ENCODE measurements at places on chromosomes 7 and 10.
A peak's percentile ranks its signal among the peaks of the same experiment; 100 is the strongest.

- DNase-seq: peak; percentile 16
These were observed 17.7 kb downstream of the CACNB2 start for GRCh38 chr10:18157881-18158280.

DNA sequence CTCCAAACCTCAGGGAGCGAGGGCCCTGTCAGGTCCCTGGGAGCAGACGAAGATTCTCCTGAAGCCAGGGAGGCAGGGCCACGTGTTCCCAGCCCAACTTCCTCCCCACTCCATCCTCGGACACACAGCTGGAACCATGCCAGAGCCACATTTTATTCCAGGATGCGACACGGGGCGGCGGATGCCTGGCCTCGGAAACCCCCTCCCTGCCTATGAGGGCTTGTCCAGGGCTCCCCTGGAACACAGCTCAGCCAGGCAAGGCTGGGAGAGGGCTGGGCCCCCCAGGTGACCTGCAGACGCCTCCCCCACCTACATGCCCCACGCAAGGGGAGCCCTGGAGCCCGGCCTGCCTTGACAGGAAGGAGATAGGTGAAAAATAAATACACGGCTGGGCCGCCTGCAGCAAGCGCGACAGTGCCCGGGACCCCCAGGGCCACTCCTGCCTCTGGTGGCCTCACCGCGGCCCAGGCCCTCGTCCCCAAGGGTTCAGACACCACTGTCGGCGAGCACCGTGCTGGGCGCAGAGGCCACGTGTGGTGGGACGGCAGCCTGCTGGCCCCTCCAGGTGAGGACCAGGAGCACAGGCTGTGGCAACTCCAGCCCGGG, 21.5 kb downstream of the GET4 start:
- no peak for DNase-seq

GRCh38 chr10:49645871-49646870, 32.3 kb downstream of the CHAT start:
- DNase-seq: no peak

DNA sequence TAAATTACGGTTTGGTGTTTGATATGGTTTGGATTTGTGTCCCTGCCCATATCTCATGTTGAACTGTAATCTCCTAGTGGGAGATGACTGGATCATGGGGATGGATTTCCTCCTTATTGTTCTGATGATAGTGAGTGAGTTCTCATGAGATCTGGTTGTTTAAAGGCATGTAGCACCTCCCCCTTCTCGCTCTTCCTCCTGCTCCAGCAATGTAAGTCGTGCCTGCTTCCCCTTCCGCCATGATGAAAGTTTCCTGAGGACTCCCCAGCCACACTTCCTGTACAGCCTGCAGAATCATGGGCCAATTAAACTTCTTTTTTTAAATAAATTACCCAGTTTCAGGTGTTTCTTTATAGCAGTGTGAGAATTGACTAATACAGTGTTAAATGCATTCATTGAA, 116.6 kb downstream of the DOCK4 start:
- no peak for DNase-seq

DNA sequence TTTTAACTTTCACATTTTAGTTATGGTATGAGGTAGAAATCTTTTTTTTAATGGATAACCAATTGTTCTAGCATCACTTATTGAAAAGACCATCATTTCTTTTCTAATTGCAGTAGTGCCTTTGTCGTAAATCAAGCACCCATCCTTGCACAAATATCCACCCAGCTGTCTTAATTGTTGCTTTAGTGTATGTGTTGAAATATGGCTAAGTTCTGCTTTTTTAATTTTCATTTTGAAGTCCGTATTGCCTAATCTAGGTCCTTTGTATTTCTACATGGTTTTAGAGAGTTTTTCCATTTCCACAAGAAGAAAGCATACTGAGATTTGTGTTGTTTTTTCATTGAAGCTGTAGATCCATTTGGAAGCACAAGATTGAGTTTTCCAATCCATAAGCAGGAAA, 259.6 kb upstream of the SEMA3E start:
- no peak for DNase-seq

- no peak for DNase-seq
These were observed 32.2 kb downstream of the LRRC72 start for GRCh38 chr7:16558761-16559302.

DNA sequence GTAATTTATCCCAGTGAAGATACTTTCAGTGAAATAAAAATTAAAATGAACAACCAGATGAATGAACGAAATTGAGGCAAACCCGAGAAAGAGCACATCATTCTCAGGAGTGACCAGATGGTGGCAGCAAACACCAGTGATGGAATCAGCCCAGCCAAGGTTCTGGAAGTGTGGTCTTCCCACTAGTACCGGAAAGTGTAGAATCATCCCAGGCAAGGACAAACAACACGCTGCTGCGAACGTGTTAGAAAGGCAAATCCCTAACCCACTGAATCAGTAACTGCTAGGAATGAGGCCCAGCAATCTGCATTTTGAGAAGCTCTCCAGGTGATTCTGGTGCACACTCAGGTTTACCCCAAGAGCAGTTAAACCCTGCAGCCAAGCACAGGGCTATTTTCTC, 15.5 kb upstream of the SLC18A3 start:
- DNase-seq: peak; percentile 74

- no peak for DNase-seq
These were observed 19.7 kb upstream of the PON2 start for GRCh38 chr7:95454438-95455045.

- no peak for DNase-seq
These were observed 33.4 kb downstream of the CCM2 start for GRCh38 chr7:45033261-45033930.

- DNase-seq: no peak
These were observed 902.8 kb upstream of the PHF14 start for GRCh38 chr7:10070899-10071298.

DNA sequence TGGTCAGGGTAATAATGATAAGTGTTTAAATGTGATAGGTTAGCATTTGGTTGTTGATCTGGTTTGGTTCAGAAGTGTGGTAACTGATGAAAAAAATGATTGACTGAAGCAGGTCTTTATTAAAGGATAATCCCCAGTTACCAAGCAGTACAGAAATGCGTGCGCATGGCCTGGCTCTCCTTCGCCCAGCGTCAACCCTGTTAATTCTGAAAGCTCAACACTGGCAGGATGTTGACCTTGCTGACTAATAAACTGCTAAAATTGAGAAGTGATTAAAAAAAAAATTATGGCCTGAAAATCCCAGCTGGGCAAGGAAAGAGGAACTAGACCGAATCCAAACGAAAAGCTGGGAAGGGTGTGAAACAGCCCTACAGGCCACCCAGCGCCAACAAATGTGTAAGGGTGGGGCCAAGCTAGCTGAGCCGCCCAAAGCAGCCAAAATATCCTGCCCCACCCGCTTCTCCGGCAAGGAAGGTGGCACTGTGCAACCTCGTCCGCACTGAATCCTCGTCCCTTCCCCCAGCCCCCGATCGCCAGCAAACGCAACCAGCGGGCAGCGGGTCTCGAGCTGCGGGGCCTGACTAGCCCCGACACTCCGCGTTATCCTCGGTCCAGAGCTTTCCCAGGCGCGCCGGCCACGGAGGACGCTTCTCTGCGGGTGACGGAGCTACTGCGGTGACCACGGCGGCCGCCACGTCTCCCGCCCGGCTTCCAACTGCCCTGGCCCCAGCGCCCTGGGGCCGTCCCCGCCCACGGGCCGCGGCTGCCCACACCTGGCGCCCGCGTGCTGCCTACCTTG, 561 bp downstream of the SHTN1 start:
- DNase-seq: peak; percentile 55

DNA sequence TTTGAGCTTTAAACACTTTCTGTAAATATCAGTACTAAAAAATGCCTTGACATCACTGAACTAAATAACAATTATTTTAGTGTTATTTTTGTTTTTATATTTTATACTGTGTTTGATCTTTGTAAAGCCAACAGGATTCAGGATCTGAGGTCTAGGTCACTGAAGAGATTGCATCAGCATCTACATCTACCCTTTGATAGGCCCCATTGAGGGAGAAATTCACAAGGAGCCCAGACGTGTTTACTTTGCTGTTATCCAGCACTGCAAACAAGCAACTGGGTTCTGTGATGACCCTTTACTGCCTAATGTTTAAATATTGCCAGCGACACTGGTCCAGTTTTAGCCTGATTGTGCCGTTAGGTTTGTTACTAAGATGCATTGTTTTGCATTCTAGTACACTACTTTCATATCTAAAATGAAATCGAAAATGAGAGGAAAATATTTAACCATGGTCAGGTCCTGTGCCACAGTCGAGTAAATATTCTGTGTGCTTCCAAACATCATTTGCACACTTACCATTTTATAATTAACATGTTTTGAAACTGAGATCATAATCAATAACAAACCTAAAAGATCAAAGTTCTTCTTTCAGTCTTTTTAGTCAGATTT, 48.7 kb downstream of the SP8 start:
- DNase-seq: no peak

DNA sequence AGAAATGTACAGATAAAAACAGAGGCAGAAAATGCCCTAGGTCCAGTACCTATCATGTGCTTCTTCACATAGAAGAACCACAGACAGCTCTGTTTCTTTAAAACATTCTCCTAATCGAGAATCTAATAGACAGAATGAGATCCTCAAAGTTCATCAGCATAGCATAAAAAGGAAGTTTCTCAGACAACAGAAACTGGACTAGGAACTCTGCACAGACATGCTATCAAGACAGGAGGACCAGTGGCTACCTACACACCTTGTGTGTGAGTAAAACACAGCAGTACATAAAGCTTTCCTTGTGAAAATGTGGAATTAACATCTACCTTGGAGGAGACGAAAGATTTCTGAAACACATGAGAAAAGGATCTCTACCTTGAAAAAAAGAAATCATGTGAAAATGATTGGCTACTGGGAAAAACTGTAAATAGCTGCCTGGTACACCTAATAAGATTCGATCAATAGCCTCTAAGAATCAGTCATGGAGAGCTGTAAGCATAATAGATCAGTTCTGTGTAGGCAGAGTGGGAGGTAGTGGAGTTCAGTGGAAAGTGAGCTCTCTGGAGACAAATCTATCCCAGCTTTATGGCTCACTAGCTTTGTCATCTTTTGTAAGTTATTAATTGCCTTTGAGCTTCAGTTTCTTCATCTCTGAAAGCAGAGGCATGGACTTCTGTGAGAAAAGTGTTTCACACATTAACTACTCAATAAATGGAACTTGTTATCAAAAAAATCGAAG, 26.7 kb downstream of the ELAPOR2 start:
- no peak for DNase-seq

GRCh38 chr10:98446151-98446660, 529 bp downstream of the HPS1 start:
- DNase-seq: peak; percentile 29

DNA sequence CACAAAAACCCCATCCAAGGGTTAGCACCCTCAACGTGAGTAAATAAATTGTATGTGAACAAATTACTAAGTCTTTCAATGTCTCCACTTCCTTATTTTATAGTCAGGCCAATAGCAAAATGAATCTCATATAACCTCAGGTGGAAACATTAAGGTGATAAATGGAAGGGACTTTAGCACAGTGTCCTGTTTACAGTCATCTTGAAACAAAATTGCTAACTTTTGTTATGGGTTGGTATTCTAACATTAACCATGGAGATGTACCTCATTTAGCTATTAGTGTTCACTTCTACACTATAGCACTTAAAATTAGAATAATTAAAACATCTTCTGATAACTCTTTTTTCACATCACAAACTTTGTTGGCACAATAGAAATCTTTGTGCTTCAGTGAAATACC, 255.8 kb upstream of the CNTNAP2 start:
- no peak for DNase-seq

GRCh38 chr10:70378122-70378521, 4.3 kb downstream of the LRRC20 start:
- DNase-seq: peak; percentile 89

DNA sequence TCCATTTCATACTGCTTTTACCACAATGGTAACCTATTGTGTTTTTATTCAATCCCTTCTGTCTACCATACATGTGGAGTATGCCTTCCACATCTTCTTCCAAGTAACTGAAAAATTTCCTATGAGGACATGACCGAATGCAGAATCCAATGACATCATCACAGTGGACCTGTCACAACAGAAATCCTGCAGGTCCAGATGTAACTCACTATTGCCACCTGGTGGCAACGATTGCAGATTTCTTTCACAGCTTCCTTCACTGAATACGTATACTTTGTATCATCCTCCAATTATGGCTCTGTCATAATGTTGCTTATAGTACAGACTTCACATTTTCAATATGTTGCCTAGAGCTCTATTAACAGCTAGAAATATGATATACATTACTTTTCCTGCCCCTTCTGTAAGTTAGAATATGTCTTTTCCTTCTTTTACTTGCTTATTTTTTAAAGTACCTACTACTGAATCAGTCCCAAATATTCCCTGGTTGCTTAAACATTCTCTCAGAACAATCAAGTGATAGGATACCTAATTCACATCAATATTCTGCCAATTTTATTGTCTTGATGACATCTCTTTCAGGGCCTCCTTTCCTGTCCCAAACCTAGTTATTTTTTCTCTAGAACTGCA, 45.4 kb downstream of the SLC13A1 start:
- peak; percentile 9 for DNase-seq

GRCh38 chr10:116590590-116591444, at the start of gene PNLIPRP1:
TSS of gene PNLIPRP1 (plus strand) at chr10:116590959. CDS start at chr10:116591130, 171 bp downstream.
- no peak for DNase-seq

DNA sequence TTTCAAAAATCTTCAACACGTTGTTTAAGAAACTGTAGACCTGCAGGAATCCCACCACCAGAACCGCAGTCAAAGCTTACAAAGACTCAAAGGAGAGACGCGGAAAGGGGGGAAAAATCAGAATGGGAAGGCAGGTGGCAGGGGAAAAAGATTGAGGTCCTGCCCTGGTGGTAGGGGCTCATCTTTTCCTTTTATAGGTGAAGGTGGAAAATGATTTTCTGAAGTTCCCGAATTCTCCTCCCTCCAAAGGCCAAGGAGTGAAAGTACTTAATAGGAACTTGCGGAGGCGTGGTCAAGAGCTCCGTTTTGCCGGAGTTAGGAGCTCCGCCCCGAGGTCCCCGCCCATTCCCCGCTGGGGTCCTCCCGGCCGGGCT, 724 bp downstream of the BBIP1 start:
- DNase-seq: peak; percentile 72

DNA sequence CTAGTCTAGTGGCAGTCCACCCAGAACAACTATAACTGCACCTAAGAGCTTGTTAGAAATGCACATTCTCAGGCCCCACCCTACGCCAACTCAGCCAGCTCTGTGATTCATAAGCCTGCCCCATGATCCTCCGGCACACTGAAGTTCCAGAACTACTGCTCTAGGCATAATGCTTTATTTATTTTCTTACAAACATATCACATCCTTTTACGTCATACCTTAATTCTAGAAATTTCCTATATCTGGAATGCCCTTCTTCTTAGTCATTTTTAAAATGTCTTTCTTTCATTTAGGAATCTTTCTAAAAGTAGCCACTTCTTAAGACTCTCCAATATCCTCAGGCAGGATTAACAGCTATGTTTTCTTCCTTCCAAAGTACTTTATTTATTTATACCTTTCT, 480.1 kb downstream of the INHBA start:
- no peak for DNase-seq

DNA sequence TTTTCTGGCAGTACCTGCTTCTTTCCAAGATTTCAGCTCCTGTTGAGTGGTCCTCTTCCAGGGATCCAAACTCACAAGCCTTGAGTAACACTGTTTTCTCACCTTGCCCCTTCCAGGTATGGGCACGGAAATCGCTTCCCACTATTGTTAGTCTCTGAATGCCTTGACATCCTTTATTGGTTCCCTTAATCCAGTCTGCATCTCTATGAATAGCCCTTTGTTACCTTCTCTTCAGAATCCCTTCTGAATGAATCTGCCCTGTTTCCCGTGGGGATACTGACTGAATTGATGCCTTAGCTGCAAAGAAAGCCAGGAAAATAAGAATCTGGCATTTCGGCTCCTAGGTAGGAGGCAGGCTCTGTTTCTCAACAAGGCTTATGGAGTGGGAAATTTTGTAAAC, 467.7 kb downstream of the PLXNA4 start:
- no peak for DNase-seq

All from H54 (cell line).